NCI-H187 (cell line): ENCODE measurements at places on chromosomes 3 and 15.

DNA sequence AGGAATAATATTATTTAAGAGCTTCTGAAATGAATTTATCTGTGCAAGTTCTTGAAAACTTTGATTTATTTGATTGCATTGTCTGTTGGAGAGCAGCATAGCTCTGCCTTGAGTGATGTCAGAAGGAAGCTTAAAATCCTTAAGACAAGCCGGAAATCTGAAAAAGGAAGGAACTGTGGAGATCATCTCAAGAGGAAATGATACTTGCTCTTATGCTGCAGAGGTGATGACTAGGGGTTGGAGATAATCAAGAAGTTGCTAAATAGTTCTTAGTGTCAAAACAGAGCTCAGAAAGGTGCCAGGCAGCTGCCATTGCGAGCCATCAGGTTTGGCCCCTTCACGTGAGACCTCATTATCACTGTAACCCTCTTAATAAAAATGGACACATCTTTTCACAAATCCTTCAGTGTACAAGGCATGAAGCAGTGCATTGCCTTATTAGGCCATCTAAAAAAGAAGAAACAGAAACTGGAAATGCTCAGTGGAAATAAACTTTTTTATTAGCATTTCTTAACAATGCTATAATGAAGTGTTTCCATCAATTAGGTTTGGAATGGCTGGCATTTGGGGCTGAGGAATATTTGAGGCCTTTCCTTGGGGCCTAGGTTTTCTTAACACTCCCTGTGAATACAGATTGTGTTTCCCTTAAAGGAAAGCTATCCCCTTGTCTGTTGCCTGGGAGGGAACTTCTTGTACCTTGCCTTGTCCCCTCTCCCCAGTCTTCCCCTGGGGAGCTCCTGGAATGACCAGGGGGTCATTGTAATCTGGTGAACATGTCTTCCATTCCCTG lies 34.5 kb upstream of the VILL start:
- DNase-seq: no peak

DNA sequence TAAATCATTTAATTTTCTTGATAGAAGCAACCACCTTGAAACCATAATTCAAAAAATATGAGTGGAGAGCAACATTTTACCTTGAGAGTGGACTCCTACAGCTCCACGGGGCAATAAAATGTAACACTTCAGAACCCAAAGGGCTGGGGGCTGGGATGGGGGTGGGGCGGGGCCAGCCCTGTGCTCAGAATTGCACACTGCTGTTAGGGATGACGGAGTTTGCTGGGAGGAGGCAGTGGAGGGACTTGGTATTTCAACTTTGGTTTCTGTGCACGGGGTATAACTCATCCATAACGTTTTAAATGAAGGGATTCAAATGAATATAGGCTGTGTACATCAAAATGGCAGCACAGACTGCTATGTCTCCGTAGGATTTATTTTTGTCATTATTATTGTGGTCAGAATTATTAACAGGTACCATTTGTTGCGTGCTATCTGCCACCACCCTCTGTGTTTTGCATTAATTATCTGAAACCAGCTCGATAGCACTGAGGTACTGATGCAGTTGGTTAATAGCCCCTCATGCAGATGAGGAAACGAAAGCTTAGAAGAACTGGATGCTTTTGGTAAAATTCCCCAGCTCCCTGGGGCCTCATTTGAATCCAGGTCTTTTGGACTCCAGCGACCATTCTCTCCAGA lies 29.4 kb upstream of the WNT5A start:
- no peak for DNase-seq

DNA sequence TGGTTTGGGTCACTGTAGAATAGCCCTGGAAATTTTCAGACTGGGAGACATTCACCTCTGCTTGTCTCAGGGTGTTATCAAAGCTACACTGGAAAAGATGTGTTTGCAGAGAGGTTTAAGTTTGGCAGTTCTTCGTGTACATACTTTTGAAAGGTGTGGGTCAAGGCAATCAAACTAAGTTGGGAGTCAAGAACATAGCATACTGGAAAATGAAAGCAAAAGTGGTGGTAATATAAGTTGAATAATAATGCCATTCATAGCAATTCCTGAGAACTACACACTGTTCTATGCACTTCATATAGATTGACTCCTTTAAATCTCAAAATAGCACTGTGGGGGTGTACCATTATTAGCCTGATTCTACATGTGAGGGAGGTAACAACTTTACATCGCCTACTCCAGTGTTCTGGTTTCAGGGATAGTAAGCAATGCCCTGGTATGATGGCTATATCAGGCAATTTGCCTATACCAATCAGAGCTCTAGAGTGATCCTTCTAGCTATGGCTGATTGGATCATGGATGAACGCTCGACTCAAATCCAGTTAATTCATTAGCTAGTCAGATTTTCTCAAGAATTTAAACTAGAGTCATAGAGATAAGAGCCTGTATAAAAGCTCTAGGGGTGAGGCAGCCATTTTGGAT lies 44.6 kb upstream of the RASGRP1 start:
- no peak for DNase-seq

DNA sequence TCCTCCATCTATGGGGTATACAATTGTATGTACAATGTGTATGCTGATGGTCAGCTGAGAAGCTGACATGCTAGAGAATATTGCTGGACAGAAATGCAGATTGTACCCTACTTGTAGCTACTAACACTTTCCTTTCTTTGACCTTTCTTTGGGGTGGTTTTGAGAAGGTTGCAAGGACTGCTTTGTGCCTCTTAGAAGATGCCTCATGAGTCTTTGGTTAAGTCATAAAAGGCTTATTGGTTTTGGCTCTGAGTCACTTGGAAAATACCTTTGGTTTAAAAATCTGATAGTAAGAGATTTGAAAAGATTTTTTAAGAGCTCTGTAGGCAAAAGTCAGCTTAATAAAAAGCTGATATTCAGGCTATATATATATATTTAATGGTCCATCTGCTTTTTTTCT lies 71.5 kb downstream of the ZMAT3 start:
- no peak for DNase-seq

DNA sequence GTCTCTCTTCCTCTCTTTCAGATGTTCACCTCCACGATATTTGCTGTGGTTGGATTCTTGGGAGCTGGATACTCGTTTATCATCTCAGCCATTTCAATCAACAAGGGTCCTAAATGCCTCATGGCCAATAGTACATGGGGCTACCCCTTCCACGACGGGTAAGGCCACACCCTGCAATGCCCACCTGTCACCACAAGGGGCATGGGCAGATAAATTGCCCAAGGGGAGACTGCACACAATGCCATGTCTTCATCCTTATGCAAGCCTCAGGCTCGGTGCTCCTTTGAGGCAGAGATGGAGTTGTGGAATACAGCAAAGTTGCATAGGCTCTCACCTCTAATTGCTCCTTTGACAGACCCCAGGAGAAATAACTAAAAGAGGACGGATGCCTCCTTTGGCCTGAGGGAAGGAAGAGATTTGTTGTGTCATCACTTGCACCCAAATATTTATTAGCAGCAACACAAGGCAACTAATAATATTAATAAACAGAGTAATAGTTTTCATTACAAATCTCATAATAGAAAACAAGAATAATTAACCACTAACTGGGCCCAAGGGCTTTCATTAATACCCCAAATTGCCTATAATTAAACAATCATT lies 13.2 kb downstream of the TM4SF4 start:
- DNase-seq: no peak

DNA sequence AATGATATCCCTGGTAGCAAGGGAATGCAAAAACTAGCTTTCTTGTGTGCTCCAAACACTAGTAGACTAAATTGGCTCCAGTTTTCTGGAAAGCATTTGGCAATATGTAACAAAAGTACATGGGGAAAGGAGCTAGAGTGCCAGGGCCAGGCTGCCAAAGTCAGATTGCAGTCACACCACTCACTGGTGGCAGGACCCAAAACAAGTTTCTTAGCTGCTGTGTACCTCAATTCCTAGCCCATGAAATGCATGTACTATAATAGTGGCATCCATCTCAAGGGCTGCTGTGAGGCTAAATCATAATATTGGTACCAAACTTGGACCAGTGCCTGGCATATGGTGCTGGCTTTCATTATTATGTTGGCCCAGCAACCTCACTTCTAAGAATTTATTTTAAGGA lies 49.3 kb downstream of the CLDN18 start:
- no peak for DNase-seq

DNA sequence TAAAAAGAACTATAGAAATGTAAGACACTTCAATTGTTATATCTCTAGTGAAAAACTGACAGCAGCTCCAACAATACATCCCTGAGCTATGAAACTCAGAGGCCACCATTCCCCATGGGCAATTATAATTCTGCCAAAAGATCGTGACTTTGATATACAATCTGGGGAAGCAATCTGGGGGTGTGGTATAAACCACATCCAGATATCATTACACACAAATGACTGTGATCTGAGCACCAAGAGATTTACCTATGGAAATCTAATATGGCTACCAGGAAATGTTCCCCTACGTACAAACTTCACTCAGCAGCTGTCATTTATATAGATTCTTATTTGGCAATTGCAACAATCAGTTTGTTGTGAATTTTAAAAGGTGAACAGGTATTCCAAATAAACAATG lies 110.3 kb downstream of the FRMD5 start:
- no peak for DNase-seq
